Activated CD4-positive, alpha-beta T cell treated with anti-CD3 and anti-CD28 coated beads, Interleukin-2, amount 10 ng/mL, durations not matched to agents 24 days and 14 days (primary cell): ENCODE measurements at places on chromosomes 11 and 22. TPM values are rescaled to one million over a fixed set of nuclear protein-coding genes. Genes with fewer than 3 reads are reported as not detected.

The CCDC87 gene
- total RNA-seq = 0.19 and 0.21 TPM in 2 replicates

The CAVIN3 gene
- total RNA-seq = 35.7 and 36.0 TPM in 2 replicates

The KLHL35 gene
- total RNA-seq = 1.7 and 2.0 TPM in 2 replicates

The CD3D gene
- 381 and 400 TPM in 2 replicates for total RNA-seq

The OSM gene
- total RNA-seq = 61.0 and 62.8 TPM in 2 replicates

The CRYBB1 gene
- not detected in 2 replicates for total RNA-seq
